ENCODE measurements at places on chromosomes 7 and 10.

GRCh38 chr7:116542618-116543017 is 17.8 kb downstream of the CAV1 start:
- no peak overlapping the region for H3K27ac ChIP-seq
- no peaks in the 10 kb centered on the region for H3K4me1 ChIP-seq
- no peak overlapping the region for H3K4me3 ChIP-seq
- DNase-seq, result no peak
- no peaks in the 10 kb centered on the region for H3K27me3 ChIP-seq
- no peaks in the 10 kb centered on the region for H3K36me3 ChIP-seq

DNA sequence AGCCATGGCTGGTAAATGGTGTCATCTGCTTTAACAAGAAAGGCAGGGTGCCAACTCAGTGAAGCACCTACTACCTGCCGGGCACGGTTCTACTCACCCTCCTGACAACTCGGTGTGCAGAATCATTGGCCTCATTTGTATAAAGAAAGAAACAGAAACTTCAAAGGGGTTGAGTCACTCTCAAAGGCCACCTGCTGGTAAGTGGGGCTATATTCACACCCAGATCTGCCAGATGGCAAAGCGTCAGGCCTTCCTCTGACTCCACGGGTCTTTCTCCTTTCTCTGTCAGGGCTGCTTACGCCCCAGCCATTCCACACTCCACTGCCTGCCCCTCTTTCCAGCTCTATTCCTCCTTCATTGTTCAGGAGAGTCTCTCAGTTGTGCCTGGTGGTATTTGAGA is 309.2 kb downstream of the GFRA1 start:
- no peaks in the 10 kb centered on the region for H3K4me1 ChIP-seq
- H3K36me3 ChIP-seq, result no peaks in the 10 kb centered on the region

GRCh38 chr10:58723966-58724365 is 211.3 kb downstream of the BICC1 start:
- no peaks in the 10 kb centered on the region for H3K27me3 ChIP-seq
- DNase-seq, result no peak
- no peaks in the 10 kb centered on the region for H3K36me3 ChIP-seq
- no peak overlapping the region for H3K27ac ChIP-seq

DNA sequence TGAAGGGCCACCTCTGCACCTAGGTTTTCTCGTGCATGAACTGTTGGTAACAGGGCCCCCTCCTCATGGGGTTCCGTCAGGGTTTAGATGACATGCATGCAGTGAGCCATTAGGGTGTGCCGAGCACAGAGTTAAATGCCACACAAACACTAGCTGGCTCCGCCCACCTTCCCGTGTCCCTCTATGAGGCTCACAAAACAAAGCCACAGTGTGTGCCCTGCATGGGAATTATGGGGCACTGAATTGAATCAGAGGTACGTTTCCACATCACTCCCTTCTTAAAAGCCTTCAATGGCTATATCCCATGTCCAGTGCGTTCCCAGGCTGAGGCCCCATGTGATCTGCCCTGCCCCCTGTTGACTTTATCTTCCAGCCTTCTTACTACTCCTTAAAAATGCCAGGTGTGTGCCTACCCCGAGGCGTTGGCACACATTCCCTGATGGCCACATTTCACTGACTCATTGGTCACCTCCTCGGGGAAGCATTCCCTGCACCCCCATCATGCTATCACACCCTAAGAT is 35.7 kb downstream of the GSDME start:
- no peaks in the 10 kb centered on the region for H3K27me3 ChIP-seq
- H3K4me1 ChIP-seq, result no peaks in the 10 kb centered on the region
- H3K36me3 ChIP-seq, result no peaks in the 10 kb centered on the region
- no peak overlapping the region for H3K27ac ChIP-seq

GRCh38 chr10:17236468-17237148 is 8.6 kb downstream of the VIM start:
- peaks cover 28% of the 10 kb centered on the region for H3K4me1 ChIP-seq
- H3K27ac ChIP-seq, result no peak overlapping the region

DNA sequence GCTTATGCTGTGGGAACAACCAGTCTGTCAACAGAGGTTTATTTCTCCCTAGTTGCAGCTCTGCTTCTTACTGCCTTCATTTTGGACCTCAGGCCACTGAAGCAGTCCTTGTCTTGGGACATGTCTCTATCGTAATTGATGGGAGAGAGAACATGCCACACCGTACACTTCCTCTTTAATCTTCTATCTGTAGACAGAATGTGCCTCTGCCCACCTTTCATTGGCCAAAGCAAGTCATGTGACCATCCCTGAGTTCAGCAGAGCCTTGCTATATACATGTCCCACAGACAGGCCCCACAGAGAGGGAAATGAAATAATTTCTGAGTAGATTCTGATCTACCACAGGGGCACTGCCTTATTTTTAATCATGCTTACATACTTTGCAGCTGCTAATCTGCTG is 98.0 kb downstream of the KCND2 start:
- H3K4me3 ChIP-seq, result no peak overlapping the region
- H3K27me3 ChIP-seq, result no peaks in the 10 kb centered on the region
- H3K27ac ChIP-seq, result no peak overlapping the region
- peak; percentile 5 for DNase-seq
- H3K4me1 ChIP-seq, result no peaks in the 10 kb centered on the region

- no peaks in the 10 kb centered on the region for H3K36me3 ChIP-seq
- peak; percentile 88 for DNase-seq
- peaks cover 61% of the 10 kb centered on the region for H3K4me1 ChIP-seq
- H3K27me3 ChIP-seq, result no peaks in the 10 kb centered on the region
These were observed 1.6 kb upstream of the HILPDA start for GRCh38 chr7:128453836-128454804.
